KG1 (cell line): ENCODE measurements at places on chromosomes 2 and 18.

- no peak for DNase-seq
Observed at GRCh38 chr2:143907801-143908200, 612.1 kb downstream of the ZEB2 start.

DNA sequence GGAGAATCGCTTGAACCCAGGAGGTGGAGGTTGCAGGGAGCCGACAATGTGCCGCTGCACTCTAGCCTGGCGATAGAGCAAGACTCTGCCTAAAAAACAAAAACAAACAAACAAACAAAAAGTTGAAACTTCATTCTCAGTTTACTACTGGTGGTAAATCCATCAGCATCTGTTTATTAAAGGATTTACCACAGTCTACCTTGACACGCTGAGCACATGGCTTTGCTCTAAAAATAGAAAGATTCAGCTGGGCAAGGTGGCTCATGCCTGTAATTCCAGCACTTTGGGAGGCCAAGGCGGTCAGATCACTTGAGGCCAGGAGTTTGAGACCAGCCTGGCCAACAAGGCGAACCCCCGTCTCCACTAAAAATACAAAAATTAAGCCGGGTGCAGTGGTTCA is 201.3 kb downstream of the TGIF1 start:
- no peak for DNase-seq

GRCh38 chr2:224220586-224221255 is 181.2 kb downstream of the FAM124B start:
- DNase-seq = no peak

DNA sequence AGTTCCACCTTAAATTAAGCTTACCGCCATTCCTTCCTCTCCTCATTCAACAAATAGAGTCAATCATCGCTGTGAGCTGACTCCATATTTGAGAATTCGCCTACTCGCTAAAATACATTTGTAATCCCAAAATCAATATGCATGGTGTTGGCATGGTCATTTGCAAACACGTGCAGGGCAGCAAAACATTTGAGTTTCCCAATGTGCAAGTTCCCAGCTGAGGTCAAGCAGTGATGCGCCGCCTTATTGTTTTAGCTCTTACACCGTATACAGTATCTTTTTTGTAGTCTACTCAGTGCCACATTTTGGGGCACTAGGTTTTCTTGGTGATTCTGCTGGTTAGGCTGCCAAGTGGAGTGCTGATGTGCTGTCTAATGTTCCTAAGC is 73.3 kb upstream of the MGAT4A start:
- no peak for DNase-seq

DNA sequence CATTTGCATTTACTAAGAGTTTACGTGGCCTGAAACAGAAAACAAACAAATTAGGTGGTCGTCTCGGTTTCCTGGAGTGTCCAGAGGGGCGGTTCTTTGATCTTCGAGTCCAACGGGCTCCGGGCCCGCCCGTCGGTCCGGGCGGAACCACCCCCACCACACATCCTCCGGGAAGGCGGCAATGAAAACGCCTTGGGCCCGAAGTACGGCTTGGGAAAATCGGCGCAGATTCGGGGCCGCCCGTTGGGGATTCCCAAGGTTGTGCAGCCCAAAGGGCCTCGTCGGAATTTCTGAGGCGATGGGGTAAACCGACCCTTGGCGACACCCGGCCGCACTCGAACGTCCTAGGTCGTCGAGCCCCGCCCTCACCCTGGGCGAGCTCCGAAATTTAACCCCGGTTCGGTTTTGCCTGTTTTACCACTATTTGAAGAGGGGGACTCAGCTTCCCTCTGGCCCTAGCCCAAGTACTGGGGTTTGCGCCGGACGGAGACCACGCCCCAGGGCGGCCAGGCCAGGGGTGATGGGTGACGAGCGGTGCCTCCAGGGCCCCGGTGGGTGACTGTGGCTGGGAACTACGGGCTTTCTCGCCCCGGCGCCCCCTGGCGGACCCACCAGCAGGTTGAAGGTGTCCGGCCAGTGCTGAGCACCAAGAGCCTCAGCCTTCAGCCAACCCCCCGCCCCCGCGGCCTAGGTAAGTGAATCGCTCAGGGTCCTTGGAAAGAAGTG is 1.9 kb upstream of the CFAP53 start:
- DNase-seq = no peak

- DNase-seq = no peak
Observed at GRCh38 chr2:237966250-237966564, 607 bp upstream of the UBE2F start.

DNA sequence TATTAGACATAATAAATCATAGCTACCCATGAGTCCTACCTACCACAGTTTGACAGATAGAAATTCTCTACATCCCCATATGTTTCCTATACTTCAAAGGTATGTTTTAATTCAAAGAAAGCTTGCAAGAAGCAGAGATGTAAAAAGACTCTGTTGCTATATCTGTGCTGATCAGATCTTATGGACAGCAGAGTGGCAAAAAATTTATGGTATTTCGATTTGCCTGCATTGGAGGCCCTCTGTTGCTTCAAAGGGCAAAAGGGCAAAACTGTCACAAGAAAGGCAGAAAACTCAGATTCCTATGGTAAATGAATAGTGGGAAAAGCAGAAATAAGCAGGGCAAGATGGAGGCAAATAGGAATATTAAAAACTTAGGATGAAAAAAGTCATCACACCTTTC is 447.8 kb upstream of the SPHKAP start:
- DNase-seq = no peak

DNA sequence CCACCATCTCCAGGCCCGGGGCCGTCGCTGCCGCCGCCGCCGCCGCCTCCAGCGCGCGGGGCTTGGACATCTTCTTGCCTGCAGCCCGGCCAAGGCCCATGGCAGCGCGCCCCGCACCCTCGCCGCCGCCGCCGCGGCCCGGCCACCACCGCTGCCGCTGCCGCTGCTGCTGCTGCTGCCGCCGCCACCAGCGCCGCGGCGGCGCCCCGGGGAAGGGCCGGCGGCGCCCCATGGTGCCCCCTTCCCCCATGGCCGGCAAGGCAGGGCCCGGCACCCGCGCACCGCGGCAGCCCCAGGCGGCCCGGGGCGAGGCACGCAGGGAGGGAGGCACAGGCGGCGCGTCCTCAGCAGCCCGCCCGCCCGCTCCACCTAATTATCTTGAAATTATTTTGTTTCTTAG is 3057.4 kb downstream of the RPIA start:
- DNase-seq = no peak

DNA sequence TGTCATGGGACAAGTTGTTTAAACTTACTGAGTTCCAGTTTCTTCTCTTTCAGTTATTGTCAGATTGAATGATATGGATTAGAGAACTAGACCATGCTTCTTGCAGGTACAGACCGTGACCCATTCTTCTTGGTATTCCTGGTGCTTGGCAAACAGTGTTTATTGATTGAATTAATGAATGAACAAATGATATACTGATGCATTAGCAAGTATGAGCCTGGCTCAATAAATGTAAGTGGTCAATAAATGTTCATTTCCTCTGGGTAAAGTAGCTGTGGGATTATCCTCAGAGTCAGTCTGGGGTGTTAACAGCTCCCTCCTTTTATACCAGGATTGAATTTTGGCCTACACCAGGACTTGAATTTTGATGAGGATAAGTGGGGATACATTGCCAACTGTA is 160.2 kb downstream of the ZEB2 start:
- DNase-seq = no peak

- no peak for DNase-seq
Observed at GRCh38 chr2:105181282-105181681, 60.3 kb upstream of the GPR45 start.

DNA sequence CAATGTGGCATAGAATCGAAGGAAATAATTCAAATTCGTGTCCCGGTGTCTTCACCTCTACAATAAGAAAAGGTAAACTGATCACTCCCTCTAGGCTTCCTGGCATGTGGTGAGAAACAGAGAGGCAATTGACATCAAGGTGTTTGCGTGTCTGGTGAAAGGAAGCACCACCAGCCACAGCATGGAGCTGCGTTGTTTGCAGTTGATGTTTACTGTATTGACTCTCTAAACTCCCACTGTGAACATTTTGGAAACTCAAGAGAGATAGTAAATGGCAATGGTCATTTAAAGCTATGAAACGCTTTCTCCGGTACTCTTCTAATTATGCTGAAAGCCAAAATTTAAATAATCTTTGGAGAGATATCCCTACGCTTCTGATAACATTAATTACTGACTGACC is 82.6 kb downstream of the SETBP1 start:
- DNase-seq = no peak

- DNase-seq = no peak
Observed at GRCh38 chr2:144351687-144352086, 168.2 kb downstream of the ZEB2 start.

DNA sequence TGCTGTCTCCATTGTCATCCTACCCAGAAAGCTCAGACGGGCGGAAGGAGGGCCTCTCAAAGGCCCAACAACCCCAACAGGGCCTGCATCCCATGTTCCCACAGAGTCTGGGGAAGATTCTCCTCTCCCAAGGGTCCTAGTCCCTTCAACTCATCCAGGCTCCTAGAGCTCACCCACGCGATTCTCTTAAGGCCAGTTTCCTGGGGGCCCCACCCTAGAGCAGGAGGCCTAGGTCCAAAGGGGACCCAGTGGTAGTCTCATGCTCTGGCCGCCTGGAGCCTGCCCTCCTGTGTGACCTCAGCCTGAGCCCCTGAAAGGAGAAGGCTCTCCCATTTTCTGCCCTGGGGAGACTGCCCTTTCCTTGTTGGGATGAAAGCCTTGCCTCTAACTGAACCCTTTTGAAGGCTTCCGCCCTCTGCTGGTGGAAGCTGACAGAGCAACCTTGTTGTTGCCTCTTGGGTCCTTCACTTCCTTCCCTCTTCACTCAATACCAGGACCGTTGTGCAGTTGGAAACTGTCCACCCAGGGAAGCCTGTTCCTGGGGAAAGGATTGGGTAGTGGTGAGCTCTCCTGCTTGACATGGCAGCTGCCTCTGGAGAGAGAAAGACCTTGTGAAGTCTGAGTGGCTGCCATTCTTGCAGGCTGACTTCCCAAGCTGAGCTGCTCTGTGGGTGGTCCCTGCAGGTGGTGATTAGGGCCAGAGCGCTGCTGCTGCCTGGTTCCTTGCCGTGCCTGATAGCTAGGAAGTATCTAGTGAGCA is 86.0 kb upstream of the ALPP start:
- DNase-seq = peak; percentile 45

DNA sequence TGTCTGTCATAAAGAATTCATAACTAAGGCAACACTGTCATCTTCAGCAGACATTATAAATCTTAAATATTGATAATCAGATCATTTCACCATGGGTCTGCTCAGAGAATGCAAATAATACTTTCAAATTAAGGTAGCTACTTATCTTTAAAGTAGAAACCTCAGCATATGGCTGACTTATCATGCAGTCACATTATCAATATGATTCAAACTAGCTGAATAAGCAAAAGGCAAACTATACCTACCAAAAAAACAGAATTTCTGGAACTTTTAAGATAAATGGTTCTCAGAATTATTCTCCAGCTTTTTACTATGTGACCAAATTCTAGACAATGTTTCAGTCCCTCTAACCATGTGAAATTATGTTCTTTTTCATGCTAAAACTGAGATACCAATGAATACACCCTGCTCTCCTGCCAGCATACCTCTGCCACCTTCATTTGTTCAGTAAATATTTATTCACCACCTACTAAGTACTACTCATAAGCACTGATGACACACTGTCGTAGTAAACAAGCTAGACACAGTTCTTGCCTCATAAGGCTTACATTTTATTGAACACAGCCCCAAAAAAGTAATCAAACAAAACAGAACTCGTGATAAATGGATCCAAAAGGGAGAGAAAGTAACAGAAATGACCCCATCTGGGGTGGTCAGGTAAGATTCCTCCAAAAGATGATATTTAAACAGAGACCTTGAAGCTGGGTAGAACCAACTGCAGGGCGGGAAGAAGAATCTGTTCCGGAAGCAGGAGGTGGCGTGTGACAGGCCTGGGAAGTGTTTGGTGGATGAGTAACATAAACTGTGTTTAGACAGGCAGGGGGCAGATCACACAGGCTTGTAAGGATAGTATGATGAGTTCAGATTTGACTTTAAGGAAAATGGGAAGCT is 17.7 kb downstream of the SPIRE1 start:
- DNase-seq = no peak

DNA sequence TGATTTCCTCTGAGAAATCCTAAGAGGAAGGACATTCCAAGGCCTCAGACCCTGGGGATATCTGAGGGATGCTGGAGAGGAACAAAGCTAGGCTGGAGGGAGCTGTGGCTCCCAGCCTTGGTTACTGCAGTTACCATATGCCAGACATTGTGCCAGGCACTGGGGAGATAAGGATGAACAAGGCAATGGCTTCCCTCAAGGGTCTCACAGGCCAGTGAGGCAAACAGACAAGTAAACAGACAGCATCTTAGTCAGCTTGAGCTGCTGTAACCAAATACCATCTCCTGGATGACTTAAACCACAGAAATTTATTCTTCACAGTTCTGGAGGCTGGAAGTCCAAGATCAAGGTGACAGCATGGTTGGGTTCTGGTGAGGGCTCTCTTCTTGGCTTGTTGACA is 91.8 kb downstream of the SKA1 start:
- DNase-seq = no peak

GRCh38 chr18:57666818-57667497 is 45.3 kb upstream of the NARS1 start:
- no peak for DNase-seq

DNA sequence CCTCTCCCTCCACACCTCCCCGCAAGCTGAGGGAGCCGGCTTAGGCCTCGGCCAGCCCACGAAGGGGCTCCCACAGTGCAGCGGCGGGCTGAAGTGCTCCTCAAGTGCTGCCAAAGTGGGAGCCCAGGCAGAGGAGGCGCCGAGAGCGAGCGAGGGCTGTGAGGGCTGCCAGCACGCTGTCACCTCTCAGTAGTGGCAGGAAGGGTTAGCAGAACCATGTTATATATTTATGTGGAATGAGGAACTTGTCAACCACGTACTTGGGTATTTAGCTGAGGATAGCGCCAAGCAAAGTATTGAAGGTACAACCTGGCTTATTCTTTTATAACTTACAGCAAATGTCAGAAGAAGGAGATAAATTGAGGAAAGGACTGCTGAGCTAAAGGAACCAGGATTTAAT is 144.1 kb upstream of the MGAT5 start:
- no peak for DNase-seq

- DNase-seq = no peak
Observed at GRCh38 chr2:27581417-27582128, 1.3 kb upstream of the ZNF512 start.

DNA sequence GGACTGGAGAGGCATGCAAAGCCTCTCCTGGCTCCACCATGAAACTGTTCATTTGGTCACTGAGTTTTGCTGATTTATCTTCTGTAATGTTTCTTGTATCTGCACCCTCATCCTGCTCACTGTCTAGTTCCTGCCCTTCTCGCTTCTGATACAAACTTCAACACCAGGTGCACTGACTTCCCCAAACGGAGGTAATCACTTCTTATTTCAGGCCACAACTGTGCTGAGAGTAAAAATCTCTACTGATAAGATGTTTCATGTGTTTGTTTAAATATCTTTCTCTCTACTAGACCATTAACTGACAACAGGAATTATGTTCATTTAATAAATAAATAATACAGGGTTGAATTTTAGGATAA is 10.9 kb upstream of the NT5C1B start:
- DNase-seq = no peak
